ENCODE measurements at places on chromosomes 12 and 14. TPM values are rescaled to one million over a fixed set of nuclear protein-coding genes. Genes with fewer than 3 reads are reported as not detected.

Gene MORN3
- 0.08 TPM for total RNA-seq

- no peak for ATAC-seq
Observed at GRCh38 chr12:66679461-66680084, 697 bp upstream of the GRIP1 start.

DNA sequence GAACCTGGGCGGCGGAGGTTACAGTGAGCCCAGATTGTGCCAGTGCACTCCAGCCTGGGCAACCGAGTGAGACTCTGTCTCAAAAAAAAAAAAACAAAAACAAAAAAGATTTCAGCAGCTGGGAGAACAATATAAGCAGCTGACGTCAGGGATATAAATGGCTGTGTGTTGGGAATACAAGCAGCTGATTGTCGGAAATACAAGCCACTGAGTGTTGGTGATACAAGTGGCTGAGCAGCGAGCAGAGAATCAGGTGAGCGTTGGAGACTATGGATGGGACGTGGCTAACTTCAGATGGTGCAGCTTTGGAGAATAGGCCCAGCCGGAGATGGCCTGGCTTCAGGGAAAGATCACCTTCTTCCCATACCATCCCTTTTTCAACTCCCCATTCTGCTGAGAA is 32.0 kb downstream of the PSEN1 start:
- ATAC-seq: no peak

- ATAC-seq: no peak
Observed at GRCh38 chr14:94938016-94938415, 168.1 kb upstream of the GSC start.

- no peak for ATAC-seq
Observed at GRCh38 chr14:69960296-69960695, 81.1 kb downstream of the SMOC1 start.

- peak; percentile 73 for ATAC-seq
Observed at GRCh38 chr14:25090716-25091454, 40.9 kb upstream of the STXBP6 start.

GRCh38 chr12:25957793-25958427 is 572 bp upstream of the RASSF8 start:
- ATAC-seq: peak; percentile 9

GRCh38 chr12:66860752-66861750 is 182.2 kb upstream of the GRIP1 start:
- peak; percentile 51 for ATAC-seq

DNA sequence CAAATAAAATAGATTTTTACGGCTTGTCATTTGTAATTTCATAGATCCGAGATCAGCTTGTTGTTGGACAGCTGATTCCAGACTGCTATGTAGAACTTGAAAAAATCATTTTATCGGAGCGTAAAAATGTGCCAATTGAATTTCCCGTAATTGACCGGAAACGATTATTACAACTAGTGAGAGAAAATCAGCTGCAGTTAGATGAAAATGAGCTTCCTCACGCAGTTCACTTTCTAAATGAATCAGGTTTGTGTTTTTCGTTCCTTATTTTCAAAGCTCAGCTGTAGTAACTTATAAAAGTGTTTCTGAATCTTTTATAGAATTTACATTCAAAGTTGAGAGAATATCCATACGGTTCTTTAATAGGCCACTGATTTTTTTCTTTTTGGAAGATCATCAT is 89.1 kb downstream of the LRRK2 start:
- ATAC-seq: no peak

- no peak for ATAC-seq
Observed at GRCh38 chr12:110566993-110567392, 16.1 kb downstream of the PPTC7 start.

DNA sequence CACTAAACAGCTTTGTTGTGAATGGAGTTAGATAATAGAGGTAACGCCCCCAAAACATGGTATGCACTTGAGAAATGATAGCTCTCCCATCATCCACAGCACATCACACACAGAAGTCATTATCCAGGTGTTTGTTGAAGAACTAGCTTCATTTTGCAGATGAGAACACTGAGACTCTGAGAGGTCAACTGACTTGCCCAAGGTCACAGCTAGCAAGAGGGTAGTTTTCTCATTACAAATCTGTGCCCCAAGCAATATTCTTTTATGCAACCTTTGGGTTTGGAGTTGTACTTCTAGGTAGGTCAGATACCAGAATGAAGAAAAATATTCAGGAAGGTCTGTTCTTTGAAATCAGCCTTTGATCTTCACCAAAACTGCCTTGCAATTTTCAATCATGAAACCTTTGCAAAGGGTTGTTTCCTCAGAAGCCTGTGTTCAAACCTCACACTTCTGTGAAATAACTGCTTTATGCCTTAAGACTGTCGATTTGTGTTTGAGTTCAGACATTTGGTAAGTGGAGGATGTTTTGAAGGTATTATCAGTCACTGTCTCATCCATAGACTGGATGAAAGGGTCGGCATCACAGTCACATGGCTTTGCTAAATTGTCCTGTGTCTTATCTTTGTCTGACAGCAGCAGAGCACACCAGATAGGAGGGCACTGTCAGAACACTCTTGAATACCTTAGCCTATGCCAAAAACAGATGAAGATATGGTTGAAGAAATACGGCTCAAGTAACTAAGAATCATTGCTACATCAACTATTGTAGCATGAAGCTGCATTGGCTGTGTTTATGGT is 233.2 kb upstream of the BTG1 start:
- no peak for ATAC-seq

GRCh38 chr14:103871596-103872480 is 24.5 kb upstream of the PPP1R13B start:
- ATAC-seq: peak; percentile 67

- no peak for ATAC-seq
Observed at GRCh38 chr14:37709419-37710195, 114.2 kb downstream of the TTC6 start.

All from esophagus mucosa (tissue), 1 donor.